ENCODE measurements at places on chromosomes 11 and 22. TPM values are rescaled to one million over a fixed set of nuclear protein-coding genes. Genes with fewer than 3 reads are reported as not detected.

- no peak for DNase-seq
Observed at GRCh38 chr11:106724293-106724892, 293.9 kb downstream of the GUCY1A2 start.

DNA sequence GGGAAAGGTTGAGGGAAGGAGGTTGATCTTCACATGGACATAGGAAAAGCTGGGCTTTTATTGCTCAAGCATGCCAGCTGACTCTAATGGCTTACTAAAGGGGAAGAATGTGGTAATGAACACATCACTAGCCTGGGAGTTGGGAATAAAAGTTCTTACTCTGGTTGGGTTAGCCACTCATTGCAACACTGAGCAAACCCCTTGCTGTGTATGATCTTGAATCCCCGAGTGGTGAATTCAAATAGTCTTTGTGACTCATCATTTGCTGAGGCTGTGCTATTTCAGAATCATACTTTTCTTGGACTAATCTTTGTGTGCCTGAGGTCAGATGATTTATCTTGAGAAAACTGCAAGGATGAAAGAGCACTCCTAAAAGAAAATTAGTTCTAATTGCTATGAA is 304.1 kb upstream of the ANO5 start:
- DNase-seq, result no peak

DNA sequence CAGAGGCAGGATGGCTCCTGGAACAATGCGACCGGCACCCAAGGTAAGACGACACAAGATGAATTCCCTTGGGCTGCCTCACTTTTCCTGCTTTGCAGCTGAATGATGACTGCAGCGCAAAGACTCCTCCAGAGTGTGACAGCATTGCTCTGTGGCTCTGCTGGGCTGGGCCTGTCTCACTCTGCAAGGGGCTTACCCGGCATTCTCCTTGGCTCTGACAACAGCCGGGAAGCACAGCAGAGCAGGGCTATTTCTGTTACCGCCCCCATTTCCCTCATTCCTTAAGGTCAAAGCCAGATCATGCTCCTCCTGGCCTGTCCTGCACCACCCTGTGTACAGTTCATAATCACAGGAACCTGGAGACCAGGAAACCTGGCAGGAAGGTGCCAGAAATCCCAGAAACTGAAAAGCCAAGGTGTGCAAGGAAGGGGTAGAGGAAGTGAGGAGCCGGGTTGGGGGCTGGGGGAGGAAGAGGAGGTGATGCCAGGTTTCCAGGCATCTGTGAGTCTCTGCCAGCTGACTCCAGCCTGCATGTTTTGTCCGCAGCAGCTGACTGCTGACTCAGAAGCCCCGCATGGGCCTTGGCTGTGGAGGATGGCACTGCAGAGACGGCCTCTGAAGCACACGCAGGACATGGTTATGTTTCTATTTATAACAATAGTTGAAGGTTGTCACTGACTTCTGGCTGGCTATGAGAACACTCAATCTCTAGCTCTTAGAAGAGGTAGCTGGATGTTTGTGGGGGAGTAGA is 113.6 kb downstream of the MICAL3 start:
- DNase-seq, result peak; percentile 52

DNA sequence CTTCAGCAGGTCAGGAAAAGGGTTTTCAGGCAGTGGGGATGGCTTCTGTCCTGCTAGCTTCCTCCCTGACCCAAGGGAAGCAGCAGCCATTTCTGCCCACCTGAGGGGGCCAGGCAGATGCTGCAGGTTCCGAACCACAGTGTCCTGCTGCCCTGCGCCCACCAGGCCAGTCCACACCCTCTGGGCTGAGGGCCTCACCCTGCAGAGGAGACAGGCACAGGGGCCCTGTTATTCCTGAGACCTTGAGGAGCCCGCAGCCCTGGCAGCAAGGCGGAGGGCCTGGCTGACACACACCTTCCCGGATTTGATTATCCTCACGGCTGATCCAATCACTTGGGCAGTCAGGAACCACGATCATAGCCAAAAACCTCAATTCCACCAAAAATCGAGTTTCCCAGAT is 725.8 kb downstream of the BRD1 start:
- DNase-seq, result no peak

DNA sequence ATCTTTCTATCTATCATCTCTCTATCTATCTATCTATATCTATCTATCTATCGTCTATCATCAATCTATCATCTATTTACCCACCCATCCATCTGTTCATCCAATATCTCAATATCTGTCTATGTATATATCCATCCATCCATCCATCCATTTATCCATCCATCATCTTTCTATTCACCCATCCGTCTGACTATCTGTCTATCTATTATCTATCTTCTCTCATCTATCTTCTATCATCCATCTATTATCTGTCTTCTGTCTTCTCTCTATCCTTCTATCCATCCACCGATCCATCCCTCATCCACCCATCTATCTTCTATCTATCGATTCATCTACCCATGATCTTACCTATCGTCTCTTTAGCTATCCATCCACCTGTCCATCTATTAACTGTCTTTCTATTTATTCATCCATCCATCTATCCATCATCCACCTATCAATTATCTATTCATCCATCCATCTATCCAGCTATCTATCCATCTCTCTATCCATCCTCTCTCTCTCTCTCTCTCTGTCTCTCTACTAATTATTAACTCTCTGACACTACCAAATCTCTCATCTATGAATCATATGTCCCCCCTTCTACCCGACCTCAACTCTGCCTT is 89.1 kb downstream of the DHCR7 start:
- no peak for DNase-seq

GRCh38 chr11:117199053-117199915 is at the start of gene TAGLN:
Gene TAGLN, plus strand, starts transcription at chr11:117199370. Its CDS starts 3,644 bp downstream, at chr11:117203014.
- DNase-seq, result no peak

- no peak for DNase-seq
Observed at GRCh38 chr11:35126000-35126878, 12.7 kb upstream of the CD44 start.

GRCh38 chr22:19331975-19332374 is 40.5 kb upstream of the CLTCL1 start:
- no peak for DNase-seq

GRCh38 chr11:67105964-67106363 is 13.1 kb upstream of the KDM2A start:
- no peak for DNase-seq

Gene WNT7B
- polyA plus RNA-seq, result 21.2 TPM

Gene FAM227A
- 4.5 TPM for polyA plus RNA-seq

All from right lung (tissue), 10 donors.